Motor neuron (in vitro differentiated cells): ENCODE measurements at places on chromosomes 2 and 18.

- no peak for ATAC-seq
Measured at GRCh38 chr18:79687806-79688205, 8.2 kb downstream of the CTDP1 start.

GRCh38 chr2:234496055-234496834, 636 bp downstream of the ARL4C start:
- no peak for ATAC-seq

GRCh38 chr2:30433541-30434299, 13.3 kb upstream of the LCLAT1 start:
- peak; percentile 68 for ATAC-seq

DNA sequence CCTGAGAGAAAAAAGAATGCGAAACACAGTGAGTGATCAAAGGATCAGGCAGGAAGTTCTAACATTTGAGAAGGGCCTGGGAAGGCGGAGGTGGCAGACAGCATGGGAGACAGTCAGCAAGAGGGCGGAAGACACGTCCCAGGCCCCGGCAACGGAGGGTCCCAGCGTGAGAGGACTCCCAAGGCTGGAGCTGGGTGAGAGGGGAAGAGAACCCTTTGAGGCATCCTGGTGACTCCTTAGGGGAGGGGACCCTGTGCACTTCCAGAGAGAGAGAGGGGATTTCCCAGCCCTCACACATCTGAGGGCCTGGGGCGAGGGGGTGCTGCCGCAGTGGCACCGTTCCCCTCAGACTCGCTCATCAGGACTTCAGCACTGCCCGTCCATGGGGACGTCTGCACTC, 133.4 kb downstream of the RTP5 start:
- ATAC-seq: no peak

DNA sequence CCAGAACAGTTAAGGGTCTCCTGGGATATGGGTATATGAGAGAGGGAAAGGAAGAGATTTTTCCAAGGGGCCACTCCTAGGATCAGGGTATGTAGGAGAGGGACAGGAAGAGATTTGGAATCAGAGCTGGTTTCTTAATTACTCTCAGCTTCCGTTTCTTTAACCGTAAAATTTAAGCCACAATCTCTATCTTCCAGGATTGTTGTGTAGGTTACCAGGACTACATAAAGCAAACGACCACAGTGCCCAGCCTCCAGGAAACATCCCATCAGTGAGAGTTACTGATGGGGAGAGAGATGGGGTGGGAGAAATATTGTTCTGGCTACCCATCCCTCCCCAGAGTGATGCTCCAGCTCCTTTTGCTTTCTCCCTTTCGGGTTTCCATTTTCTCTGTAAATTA, 114.6 kb upstream of the THUMPD2 start:
- ATAC-seq: no peak

GRCh38 chr2:159455330-159455918, 160.9 kb downstream of the BAZ2B start:
- ATAC-seq: no peak

DNA sequence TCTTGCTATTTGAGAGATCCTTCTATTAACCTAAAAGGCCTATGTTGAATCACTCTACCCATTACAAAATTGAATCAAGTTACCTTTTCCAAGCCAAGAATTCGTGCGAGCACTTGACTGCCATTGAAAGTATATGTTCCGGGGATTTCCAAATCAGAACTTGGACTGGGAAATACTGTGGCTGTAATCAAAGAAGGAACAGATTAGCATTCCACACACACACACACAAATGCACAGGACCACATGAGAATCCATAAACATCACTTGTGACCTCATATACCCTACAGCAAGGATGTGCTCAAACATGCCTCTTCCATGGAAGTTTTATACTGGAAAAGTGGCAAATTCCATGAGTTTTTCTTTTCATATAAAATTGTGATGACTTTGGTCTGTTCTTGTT, 86.0 kb downstream of the ABCA12 start:
- no peak for ATAC-seq

GRCh38 chr2:112026509-112026908, 28.6 kb upstream of the TMEM87B start:
- ATAC-seq: no peak

DNA sequence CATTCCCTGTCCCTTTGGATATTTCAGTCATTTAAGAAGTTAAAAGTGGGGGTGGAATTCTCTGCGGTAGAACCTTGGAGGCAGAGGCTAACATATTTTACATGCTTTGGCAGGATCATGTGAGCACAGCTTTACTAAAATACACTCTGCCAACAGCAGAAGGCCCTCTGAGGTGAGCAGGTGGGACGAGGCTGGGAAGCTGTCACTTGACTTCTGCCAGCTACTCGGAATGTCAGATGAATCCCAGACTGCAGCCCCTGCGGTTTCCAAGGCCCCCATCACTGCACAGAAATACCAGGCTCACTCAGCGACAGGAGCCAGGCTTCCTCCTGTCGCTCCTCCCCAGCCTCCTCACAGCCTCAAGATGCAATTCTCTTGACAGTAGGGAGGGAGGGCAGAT, 220.9 kb upstream of the REV1 start:
- ATAC-seq: no peak
